Tongue (tissue), 3 donors: ENCODE measurements at places on chromosomes 2 and 18. TPM values are rescaled to one million over a fixed set of nuclear protein-coding genes. Genes with fewer than 3 reads are reported as not detected.

Gene MAP3K19
- total RNA-seq, result 0.21 TPM

GRCh38 chr2:70062270-70062669 lies 25.0 kb upstream of the PCBP1 start:
- DNase-seq, result no peak

GRCh38 chr2:179344280-179344964 lies 79.8 kb upstream of the SESTD1 start:
- DNase-seq, result peak; percentile 47

DNA sequence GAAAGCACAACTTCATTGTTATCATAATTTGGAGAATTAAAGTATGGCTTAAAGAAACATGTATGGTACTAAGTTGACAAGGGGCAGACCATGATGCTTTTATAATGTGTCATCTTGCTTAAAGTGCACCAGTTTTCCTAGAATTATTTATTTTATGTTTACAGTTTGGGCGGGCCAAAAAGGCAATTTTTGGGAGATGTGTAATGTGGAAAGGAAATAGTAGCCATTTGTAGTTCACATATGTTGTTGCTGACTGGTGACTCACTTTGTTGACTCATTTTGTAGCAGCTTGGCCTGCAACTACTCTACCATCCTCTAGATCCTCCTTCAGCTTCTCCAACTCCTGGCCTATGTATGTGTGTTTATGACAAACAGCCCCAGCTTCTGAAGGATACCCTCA lies 7.7 kb downstream of the ZSCAN30 start:
- no peak for DNase-seq

GRCh38 chr2:71212336-71212735 lies 14.6 kb downstream of the PAIP2B start:
- DNase-seq, result no peak

DNA sequence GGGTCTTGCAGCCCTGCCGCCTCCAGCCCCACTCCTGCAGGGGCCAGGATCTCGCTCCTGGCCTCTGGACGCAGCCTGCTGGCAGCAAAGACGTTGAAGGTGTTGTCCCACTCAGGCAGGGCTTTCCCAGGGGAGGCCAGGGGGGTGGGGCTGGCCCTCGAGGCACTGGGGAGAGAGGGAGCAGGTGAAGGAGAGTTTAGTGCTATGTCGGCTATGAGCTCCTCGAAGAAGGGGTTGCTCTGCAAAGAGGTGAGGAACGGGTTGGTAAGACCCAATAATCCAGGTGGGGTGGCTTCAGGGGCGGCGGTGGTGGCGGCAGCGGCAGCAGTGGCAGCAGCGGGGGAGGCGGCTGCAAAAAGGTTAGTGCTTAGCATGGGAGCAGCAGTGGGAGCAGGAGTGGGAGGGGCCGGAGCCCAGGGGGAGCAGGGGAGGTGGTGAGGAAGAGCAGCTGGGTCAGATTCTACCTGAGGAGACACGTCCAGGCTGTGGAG lies 9.7 kb upstream of the SFXN5 start:
- peak; percentile 23 for DNase-seq

DNA sequence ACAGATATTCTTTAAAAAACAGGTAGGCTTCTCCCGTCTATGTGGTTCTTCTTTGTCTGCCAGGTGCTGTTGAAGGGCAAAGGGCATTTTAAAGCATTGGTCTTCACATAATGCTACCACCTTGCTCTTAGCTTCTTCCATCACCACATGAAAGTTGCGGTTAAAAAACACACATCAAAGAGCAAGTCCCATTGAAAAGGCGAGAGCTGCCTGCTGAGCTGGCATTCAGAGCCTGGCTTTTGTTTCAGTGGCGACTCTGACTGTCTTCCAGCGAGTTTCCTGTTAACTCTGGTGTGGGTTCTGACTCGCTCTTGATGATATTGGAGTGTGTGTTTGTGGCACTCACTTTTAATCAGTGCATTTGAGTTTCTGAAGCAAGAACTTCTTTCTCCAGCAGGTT lies 624.9 kb upstream of the FANCL start:
- no peak for DNase-seq
